ENCODE measurements at places on chromosomes 3 and 15. TPM values are rescaled to one million over a fixed set of nuclear protein-coding genes. Genes with fewer than 3 reads are reported as not detected.

Gene COL6A6
- total RNA-seq, result 0.08 TPM

- no peak for ATAC-seq
Observed at GRCh38 chr15:78097667-78098066, 5.3 kb downstream of the SH2D7 start.

DNA sequence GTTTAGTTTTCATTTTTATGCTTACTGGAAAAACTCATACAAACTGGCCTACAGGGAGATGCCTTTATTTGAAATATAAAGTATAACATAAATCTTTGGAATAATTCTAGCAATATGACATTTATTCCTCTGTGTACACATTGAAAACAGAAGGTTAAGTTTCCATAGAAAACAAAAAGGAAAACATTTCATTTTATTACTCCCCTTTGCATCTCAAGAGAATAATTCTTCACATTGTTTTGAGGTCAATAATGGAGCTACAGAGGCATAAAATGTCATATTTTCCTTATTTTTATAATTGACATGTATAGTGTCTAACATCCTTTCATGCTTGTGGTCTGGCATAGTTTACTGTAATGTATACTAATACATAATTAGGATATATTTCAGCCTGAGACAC lies 187.6 kb upstream of the AGTR1 start:
- ATAC-seq, result no peak

DNA sequence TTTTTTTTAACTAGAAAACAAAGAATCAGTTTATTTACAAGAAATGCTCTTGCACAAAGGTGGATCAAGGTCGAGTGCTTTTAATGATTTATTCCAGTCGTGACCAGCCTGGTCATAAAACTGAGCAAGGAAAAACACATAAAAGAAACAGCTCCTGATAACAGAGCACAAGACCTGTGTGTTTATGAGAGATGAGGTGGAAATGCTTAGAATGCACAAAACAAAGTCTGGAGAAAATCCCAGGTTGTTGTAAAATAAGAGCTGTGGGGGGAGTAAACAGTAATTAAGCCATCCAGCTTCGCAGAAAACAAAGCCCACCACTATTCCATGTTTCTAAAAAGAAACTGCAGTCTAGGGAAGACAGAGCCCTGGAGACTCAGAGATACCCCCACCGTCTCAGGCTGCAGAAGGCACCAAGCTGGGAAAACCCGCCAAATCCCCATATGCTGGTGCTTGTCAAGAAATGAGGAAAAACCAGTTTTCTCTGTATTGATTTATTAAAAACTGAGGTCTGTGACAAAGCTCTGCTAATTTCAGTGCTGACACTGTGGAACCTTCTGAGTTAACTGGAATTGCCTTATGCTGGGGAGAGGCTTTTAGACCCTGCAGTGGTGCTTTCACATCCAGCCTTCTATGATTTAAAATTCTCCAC lies 139.3 kb downstream of the ADAMTS17 start:
- ATAC-seq, result no peak

- ATAC-seq, result no peak
Observed at GRCh38 chr15:45394681-45395080, 16.3 kb upstream of the GATM start.

- ATAC-seq, result no peak
Observed at GRCh38 chr3:129122412-129123011, 908 bp upstream of the RAB43 start.

All from esophagus mucosa (tissue), 1 donor.